NCI-H1930 (cell line): ENCODE measurements at places on chromosomes 12 and 14.
A peak's percentile ranks its signal among the peaks of the same experiment; 100 is the strongest.

DNA sequence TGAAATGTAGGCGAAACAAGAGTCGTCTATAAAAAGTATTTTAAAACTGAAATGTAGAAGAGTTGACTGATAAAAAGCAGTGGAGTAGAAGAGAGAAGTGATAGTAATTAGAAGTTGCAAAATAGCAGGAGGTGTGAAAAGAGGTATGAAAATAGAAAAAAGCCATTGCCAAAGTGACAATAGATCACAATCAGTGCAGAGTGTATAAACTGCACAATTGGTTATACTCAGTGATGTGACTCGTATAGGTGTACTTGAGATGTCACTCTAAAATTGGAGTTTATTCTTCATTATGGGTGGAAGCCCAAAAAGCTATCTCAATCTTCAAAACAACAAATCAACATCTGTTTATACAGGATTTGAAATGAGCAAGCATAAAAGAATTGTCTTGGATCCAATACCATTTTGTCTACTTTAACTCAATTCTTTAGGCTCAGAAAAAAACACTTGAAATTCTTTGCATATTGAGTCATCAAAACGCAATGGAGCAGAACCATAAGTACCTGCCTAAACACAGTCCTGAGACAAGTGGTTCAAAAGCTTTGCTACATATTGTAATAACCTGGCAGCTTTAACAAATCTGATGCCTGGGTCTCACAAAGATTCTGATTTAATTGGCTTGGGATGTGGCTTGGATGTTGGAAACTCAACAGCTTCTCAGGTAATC, 8.8 kb downstream of the IKBIP start:
- no peak for DNase-seq

DNA sequence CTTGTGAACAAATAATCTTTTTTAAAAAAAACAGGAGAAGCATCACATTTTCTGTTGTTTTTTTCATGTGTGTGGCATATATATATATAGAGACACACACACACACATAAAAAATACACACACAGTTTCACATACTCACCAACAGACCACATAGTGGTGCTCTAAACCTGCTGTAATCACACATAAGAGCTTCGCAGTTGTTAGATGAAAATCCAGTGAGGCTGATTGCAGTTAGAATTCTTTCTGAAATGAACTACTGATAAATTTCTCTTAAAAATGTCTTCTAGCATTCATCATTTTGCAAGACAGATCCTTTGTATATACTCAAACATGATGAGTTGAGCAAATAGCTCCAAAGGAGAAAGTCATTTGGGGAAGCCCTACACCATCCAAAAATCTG, 434.3 kb upstream of the STXBP6 start:
- DNase-seq = peak; percentile 41

- no peak for DNase-seq
These were observed 91.6 kb upstream of the HIF1A start for GRCh38 chr14:61603736-61604135.

GRCh38 chr14:23054000-23054811, 3.1 kb downstream of the CDH24 start:
- no peak for DNase-seq

DNA sequence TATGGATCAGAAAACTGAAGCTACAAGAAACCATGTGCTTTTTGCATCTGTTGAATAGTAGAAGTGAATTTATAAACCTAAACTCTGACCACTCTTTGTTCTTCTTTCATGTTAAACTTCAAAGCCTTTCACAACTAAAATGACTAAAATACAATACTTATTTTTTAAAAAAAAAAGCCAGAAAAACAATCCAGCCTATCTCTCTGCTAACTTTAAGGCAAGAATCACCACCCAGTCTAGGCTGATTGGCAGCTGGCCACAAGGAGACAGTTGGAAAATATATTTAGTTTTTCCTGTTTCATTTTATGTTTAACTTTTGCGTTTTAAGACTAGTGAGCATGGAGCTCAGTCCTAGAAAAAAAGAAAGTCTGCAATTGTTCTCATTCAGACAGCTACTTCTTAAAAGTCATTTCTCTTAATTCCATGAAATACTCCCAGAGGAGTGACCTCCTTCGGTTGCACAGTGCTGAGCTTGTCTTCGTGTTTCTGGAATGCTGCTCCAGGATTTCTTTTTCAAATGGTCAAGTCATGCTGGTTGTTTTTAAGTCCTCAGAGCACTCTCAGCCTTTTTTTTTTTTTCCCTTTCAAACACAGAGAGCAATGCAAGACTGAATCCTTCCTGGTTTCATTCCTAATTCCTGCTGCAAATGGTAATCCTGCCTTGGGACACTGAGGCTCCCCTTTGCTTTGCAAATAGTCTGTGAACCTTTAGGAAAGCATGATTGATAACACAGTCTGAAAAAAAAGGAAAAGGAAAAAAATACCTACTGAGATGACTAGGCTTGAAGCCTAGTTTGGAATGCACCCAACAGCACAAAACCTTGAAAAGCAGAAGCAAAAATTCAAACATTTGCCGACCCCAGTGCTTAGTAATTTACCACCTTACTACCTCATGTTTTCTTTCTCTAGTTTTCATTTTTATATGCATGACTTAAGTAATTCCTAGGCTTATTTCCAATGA, 233.3 kb upstream of the DAAM1 start:
- DNase-seq = no peak
